ENCODE measurements at places on chromosomes 12 and 14. TPM values are rescaled to one million over a fixed set of nuclear protein-coding genes. Genes with fewer than 3 reads are reported as not detected.

The ADAMTS20 gene
- 1.6 TPM for total RNA-seq

The KIF5A gene
- 0.59 TPM for total RNA-seq

The USP5 gene
- 126 TPM for total RNA-seq

The PSMD9 gene
- total RNA-seq: 38.6 TPM
